ENCODE measurements at places on chromosomes 1 and 21.

- no peak for DNase-seq
Measured at GRCh38 chr1:186678155-186678554, 2.1 kb downstream of the PTGS2 start.

DNA sequence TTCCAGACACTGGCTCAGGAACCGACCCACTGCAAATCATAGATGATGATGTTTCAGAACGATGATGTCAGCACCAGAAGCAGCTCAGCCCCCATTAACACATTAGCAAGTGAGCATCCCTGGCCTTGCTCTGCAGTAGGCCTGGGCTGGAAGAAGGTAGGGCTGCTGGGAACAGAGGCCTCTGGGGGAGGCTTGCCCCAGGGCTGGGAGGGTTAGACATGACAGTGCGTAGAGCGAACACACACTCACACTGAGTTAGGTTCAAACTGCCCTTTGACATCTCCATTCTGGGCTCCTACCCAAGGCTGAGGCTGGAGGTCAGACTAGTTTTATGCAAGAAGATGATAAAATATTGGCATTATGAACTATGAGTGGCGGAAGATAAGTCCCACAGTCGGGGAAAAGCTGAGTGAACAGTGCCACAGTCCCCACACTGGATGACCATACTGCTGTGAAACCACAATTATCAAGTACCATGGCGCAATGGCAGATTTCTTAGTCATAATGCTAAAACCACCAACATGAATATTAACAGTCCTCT lies 91.1 kb downstream of the DMRTB1 start:
- DNase-seq, result no peak

DNA sequence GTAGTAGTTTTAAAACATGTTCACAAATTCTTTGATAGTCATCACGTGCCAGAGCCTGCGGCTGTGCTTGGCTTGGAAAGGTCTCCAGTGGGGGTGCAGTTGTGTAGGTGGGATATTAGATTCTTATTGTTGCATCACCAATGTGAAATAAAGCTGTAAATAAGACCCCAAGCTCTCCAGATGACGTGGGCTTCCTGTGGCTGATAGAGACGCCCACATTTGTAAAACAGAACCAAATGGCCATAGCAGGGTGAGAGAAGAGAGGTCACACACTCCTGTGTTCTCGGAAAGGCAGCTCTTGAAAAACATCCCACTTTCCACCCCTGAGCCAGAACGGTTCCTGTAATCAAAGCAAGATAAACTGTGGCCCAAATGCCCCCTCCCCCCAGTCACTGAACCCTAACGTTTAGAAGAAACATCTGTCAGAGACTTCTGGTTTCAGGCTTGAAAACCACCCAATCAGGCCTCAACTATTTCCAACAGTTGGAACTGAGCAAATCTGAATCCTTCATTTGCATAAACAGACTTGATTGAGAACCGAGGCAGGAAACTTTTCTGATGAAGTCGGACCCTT lies 6.6 kb upstream of the NTPCR start:
- no peak for DNase-seq

DNA sequence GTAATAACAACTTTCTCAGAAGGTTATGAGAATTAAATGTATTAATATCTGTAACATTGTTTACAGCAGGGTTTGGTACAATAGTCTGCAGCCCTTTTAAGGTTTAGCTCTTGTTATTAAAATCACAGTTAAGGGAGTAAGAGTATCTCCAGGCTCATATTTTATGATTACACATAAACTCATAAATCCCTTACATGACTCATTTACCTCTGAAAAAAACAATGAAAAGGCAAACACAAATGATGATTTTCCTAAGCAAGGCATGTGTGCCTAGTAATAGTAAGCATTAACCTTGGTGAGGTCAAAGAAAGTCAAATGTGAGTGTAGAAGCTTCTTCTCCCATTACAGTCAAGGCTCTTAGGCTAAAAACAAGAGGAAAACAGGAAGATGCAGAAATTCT lies 84.5 kb upstream of the ADGRL4 start:
- no peak for DNase-seq

- DNase-seq, result no peak
Measured at GRCh38 chr1:78047631-78048030, 1.9 kb downstream of the GIPC2 start.

GRCh38 chr1:221439747-221440501 lies 302.0 kb downstream of the DUSP10 start:
- DNase-seq, result peak; percentile 48
